GM10248 (cell line): ENCODE measurements at places on chromosomes 5 and 9.

DNA sequence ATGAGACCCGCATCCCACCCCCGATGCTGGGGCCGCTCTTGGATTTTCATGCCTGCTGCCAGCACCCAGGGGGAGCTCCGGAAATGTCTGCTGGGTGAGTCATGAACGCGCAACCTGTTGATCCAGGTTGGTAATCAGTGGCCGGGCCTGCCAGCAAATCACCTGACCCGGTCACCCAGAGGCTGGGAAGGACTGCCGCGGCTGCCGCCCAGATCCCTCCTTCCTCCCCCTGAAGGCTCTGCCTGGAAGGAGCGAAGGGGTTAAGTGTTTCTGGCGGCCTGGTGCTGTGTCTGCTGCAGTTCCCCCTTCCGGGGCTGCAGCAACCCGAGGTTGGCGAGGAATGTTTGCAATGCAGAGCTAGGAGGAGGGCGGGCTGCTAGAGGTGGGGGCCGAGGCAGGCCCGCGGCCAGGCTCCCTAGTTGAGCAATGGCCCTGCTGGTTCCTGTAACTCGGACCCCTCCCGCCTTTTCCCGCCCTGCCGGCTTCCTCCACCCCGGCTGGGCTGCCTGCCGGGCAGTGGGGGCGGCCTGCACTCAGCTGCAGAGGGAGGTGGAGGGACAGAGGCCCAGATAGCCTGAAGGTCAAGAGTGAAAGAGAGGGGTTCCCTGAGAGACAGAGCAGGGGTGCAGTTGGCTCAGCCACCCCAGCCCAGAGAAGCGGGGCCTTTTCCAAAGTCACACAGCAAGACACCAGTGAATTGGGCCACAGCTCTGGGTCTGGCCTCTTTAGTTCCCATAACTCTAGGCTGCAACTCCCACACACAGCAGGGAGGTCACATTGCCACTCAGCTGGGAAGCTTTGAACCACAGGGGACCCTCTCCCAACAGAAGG, 156.3 kb upstream of the IER5L start:
- no peak for DNase-seq

- DNase-seq, result no peak
Measured at GRCh38 chr9:120681121-120681520, 33.1 kb downstream of the MEGF9 start.

DNA sequence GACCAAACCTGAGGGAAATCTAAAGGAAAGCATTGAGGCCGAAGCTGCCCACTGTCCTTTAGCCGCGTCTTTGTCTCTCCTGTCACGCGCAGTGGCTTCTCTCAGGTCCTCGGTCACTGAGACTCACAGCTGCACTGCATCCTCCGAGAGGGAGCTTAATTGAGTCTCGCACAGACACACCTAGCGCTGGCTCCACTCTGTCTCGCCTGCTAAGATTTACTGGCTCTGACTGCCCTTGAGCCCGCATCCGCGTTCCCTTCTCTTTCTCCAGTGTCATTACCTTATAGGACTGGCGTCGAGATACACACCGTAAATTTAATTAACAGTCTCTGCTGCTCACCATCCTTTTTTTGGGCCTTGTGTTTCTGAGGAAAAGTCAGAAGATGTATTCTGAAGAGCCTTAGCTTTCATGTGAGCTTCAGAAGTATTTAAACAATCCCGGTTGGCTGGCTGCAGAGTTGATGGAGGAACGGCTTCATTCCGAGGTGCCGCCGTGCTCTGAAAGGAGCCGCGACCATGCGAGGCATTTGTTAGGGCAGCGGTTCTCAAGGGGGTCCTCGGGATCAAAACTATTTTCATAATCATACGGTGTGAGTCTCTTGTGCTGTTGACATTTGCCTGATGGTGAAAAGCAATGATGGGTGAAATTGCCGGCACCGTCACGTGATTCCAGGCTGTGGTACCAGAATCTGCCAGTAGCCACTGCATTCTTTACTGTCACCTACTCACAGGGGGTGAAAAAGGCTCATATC, 58.3 kb downstream of the GPR107 start:
- DNase-seq, result no peak

DNA sequence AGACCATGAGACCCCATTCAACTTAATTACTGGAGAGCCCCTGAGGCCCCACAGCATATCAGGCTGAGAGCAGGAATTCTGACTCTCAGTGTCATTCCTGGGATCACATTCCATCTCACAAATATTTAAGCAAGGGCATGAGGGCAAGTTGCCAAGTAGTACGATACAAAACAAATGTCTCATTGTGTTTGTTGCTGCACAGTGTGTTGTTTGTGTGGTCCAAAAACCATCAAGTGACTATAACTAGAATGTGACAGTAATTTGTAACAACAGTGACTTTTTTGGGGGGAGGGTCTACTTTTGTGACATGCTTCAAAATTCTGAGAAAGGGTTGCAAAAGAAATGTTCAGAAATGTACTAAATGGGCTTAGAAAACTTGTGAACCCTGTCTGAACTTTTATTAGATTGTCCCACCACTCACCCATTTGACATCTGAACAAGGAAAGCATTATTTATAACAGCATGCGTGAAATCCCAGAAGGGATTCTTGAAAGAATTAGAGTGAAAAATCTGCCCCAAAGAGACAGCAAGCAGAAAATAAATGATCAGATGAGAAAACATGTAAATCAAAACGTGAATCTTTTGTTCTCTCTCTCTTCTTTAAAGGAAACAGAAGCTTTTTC, 347.0 kb downstream of the NTRK2 start:
- DNase-seq, result no peak

DNA sequence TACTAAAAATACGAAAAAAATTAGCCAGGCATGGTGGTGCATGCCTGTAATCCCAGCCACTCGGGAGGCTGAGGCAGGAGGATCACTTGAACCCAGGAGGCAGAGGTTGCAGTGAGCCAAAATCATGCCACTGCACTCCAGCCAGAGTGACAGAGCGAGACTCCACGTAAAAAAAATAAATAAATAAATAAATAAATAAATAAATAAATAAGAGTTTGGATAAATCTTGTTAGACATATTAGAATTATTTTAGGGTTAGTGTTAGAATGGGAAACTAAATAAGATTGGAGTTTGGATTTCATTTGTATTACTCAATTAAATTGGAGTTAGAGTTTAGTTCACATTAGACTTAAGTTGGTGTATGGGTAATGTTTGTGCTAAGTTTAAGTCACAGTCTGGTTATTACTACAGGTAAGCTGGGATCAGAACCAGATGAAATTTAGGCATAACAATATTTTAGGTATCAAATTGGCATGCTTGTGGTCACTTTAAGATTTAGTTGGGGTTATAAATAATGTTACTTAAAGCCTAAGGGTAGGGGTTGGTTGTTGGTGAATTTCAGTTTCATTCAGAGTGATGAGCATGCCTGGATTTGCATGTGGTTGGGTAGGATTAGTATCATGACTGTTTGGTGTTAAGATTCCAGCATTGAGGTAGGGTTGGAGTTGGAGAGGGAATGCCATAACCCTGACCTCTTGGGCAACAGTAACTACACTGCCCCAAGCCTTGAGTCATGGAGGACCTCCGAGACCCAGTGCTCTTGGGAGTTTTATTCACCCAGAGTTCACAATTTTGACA, 3.3 kb downstream of the OR5C1 start:
- DNase-seq, result no peak

- DNase-seq, result no peak
Measured at GRCh38 chr9:93309889-93310425, 126.0 kb downstream of the WNK2 start.
